AG04450 (cell line): ENCODE measurements at places on chromosomes 7 and 10.

DNA sequence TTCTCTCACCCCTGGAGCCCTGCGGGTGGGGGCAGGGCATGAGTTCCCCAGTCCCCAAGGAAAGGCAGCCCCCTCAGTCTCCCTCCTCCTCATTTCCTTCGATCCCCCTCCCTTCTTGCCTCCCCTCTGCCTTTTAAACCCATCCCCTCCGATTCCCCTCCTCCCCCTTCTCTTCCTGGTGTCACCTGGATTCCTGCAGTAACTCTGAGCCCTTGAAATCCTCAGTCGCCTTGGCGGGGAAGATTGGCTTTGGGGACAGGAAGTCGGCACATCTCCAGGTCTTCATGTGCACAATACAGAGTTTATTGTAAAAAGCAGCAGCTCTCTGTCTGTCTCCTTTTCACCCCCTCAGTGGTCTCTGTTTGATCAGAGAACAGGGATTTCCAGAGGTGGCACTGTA lies 1.3 kb upstream of the MUC12 start:
- no peak for DNase-seq

DNA sequence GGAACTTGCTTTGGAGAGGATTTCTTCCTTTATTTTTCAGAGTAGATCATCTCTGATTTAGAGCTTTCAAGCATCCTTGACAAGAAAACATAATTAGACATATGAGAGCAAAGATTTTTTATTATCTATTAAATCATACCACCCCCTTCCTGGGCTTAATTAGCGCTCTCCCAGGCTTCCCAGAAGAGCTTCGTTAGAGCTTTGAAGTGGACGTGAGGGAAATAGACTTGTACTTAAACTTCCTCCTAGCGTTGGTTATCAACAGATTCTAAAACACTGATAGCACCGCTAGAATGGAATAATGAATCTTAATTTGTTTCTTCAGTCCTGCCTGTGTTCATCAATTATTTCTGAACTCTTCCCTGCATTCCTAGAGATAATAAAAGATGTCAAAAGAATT lies 173.9 kb upstream of the STK17A start:
- no peak for DNase-seq

DNA sequence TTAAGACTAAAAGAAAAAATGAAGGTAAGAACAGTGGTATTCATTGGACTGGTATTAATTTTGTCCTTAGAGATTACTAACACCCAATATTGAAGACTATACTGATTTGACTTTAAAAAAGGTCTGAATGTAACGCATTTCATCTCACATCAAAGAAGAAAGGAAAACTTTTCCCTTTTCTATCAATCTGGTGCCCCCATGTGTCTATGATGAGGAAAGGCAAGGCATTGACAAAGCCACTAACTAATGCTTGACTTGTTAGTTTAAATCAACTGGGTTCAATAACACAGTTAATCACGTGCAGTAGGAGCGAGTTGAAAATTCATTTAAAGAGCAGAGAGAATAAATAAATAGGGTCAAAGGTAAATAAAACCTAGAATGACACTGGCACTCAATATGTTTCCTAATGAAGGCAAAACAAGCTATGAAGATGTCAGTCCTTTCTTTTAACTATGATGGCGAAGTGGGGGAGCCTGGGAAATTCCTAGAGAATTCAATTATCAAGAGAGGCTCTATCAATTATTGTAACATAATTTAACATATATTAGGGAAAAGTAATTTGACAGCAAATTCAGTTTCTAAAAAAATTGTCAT lies 180.9 kb downstream of the ANK3 start:
- peak; percentile 8 for DNase-seq

- DNase-seq = no peak
These were observed 382.3 kb upstream of the MTPN start for GRCh38 chr7:136359333-136359903.

- no peak for DNase-seq
These were observed 32.1 kb downstream of the UMAD1 start for GRCh38 chr7:7672545-7673239.

DNA sequence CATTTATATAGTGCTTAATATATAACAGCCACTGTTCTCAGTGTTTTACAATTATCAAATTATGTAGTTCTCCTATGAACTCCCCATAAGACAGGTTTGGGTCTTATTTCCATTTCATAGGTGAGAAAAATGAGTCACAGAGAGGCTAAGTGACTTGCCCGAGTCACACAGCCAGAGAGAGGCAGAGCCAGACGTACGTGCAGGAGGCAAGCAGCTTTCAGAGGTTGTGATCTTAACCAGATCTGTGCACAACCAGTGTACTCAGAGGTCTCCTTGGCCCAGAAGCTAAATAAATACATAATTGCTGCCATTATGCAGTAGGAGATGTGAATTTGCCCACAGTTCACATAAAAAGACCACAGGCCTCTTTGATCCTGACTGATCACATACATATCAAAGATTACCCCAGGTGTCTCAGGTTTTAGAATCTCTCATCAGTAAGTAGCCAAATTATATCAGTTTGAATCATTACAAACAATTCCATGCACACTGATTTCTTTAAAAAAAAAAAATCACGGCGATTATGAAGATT lies 304.7 kb upstream of the AOAH start:
- DNase-seq = no peak

- DNase-seq = no peak
These were observed 42.0 kb downstream of the ZNF783 start for GRCh38 chr7:149304006-149304405.

GRCh38 chr7:77798394-77799077 lies at the start of the genes PHTF2 and TMEM60:
Gene PHTF2, plus strand, starts transcription at chr7:77798773.
Gene TMEM60, minus strand, starts transcription at chr7:77798434. Its CDS starts 4,061 bp downstream, at chr7:77794373.
- peak; percentile 99 for DNase-seq

- DNase-seq = no peak
These were observed 106.6 kb upstream of the TNS3 start for GRCh38 chr7:47688311-47689100.

- no peak for DNase-seq
These were observed at the start of gene SLC29A4 for GRCh38 chr7:5282543-5283316. Gene SLC29A4, plus strand, starts transcription at chr7:5282943. Its CDS starts 4,874 bp downstream, at chr7:5287817.

GRCh38 chr7:150400788-150401423 lies 21.8 kb downstream of the ZNF775 start:
- no peak for DNase-seq

DNA sequence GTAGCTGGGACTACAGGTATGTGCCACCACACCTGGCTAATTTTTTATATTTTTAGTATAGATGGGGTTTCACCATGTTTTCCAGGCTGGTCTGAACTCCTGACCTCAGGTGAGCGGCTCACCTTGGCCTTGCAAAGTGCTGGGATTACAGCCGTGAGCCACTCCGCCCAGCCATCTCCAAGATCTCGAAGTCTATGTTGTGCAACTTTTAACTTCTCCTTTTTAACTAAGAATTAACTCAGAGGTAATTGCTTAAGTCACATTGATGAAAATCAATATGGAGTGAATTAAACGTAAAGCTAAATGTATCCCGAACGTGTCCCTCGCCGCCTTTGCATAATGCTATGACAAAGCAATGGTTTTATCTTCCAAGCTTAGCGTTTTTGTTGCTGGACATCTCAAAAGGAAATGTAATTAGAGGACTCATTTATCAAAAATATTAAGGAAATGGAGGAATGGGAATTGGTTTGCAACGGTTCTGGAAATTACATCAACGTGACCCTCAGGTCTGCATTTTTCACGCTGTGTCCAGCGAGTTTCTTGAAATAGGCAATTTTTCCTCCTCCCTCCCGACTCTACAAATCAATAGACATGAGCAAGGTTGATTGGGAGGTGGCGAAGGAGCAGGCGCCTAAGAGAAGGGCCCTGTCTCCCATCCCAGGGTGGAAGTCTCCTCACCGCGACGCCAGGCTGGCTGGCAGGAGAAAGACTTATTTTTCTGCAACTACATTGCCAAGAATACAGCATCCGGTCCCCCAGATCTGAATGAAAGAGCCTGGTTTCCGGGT lies 89.8 kb downstream of the TMEM130 start:
- no peak for DNase-seq

- no peak for DNase-seq
These were observed 38.6 kb downstream of the RSBN1L start for GRCh38 chr7:77734659-77735421.

DNA sequence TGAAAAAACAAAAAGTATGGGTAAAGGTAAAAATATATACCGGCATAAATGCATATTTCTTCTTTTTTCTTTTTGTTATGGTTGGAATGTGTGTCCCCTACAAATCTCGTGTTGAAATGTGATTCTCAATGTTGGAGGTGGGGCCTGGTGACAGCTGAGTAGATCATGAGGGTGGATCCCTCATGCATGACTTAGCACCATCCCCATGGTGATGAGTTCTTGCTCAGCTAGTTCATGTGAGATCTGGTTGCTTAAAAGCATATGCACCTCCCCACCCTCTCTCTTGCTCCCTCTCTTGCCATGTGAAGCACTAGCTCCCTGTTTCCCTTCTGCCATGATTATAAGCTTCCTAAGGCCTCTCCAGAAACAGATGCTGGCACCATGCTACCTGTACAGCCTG lies 93.3 kb downstream of the HYCC1 start:
- no peak for DNase-seq

DNA sequence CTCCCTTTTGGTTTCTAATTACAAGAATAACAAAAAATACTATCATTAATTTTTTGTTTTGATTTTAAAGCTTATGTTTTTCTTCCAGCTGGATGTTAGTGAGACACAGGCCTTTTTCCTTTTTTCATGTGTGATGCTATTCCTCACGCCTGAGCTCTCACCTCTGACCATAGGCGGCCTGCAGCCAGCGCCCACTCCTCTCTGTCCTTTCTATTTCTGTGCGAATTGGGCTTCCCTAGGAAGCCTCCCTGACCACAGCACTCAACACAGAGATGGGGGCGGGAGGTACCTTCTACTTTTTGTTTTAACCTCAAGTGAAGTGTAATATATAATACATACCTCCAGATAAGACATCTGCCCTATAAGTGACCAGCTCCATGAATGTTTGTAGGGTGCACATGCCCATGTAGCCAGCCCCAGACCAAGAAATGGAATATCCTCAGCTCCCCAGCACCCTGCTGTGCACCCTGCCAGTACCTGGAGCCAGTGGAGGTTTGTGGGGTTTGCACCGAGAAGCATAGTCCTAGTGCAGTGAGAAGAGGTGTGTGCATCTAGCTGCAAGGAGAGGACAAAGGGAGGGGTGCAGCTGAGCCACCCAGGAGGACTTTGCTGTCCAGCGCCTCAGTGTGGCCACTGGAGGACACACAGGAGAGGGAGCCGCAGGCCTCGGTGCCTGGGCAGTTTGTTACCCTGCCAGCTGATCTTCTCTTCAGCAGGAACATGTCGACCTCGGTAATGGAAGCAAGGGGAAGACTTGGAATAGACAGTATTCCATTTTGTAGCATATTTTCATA lies 38.5 kb downstream of the BNIP3 start:
- no peak for DNase-seq

GRCh38 chr10:19874791-19875190 lies 58.6 kb downstream of the PLXDC2 start:
- no peak for DNase-seq

GRCh38 chr7:134470864-134471263 lies 12.0 kb upstream of the AKR1B1 start:
- no peak for DNase-seq

DNA sequence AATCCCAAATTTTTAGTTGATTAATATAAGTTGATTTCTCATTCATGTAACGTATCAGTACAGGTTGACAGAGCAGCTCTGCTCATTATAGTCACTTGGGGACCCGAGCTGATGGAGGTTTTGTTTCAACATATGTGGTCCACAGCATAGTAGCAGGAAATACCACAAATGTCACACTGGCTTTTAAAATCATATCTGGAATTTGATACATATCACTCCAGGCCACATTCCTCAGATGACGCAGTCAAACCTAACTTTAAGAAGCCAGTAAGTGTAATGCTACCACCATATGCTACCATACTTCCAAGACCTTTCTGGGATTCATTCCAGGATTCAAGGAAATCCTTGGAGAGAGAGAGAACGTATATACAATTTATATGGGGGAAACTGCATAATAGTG lies 156.3 kb downstream of the PHF14 start:
- DNase-seq = peak; percentile 66

- DNase-seq = no peak
These were observed 130.1 kb upstream of the INHBA start for GRCh38 chr7:41832941-41833340.

DNA sequence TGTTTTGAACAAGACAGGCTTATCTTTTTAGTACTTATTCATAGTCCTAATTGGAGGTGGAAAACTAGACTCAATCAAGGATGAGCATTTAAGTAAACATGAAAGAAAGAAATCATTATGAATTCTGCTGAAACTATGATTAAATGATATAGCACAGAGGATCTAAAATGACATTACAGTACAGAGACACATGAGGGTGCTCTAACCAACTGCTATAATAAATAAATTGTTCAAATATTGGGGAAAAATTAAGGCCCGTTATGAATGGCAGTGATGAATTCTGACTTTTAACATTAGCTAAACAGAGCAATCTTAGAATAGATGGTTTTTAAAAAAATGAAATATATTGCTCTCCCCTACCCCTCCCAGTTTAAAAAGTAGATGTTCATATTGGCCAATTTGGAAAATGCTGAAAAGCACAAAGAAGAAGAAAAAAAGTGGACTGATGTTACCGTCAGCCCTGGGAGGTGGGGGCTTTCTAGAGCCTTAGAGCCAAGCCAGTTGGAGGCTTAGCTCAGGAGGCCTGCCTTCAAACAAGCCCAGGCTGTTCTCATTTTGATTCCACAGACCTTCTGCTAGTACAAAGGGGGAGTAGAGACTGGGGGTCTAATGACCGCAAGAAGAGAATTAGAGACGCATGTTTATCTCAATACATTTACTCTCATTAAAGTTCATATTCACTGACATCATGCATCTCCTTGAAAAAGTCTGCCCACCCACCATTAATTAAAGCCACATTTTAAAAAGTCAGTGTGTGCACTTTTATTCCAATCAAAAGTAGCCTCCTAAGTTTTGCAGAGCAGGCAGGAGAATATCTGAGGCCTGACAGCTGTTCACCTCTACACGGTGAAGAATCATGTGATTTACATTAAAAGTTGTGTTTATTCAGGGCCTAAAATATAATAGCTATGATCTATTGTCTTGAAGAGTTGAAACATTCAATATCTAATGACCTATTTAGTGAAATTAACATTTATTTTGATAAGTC lies 10.0 kb downstream of the WNT2 start:
- DNase-seq = no peak

DNA sequence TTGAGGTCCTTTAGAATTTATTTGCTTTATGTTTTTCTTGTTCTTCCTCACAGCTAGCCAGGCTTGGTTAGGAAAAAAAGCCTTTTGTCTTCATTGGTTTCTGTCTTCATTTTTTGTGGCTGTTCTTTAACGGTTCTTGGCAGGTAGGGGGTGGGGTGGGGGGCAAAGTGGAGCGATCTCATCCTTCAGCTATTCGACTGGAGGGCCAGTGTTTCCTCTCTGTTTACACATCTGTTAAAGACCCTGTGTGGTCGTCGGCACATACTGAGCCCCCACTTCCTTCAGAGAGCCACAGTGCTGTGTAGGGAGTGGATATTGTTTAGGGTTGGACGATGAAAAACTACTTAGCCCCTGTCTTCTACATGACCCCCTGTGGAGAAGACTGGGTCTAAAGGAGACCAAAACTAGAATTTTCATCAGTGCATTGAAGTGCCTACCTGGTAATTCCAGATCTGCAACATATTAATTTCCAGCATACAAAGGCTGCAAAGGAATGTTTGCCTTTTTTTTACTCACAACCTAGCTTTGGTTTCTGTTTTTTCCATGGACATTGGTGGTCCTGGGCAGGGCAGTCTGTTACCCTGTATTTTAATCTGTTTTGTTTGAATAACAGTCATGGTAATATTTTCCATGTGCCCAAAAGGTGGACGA lies 29.0 kb downstream of the PRPF18 start:
- DNase-seq = no peak
